ENCODE measurements at places on chromosomes 6 and 20.

DNA sequence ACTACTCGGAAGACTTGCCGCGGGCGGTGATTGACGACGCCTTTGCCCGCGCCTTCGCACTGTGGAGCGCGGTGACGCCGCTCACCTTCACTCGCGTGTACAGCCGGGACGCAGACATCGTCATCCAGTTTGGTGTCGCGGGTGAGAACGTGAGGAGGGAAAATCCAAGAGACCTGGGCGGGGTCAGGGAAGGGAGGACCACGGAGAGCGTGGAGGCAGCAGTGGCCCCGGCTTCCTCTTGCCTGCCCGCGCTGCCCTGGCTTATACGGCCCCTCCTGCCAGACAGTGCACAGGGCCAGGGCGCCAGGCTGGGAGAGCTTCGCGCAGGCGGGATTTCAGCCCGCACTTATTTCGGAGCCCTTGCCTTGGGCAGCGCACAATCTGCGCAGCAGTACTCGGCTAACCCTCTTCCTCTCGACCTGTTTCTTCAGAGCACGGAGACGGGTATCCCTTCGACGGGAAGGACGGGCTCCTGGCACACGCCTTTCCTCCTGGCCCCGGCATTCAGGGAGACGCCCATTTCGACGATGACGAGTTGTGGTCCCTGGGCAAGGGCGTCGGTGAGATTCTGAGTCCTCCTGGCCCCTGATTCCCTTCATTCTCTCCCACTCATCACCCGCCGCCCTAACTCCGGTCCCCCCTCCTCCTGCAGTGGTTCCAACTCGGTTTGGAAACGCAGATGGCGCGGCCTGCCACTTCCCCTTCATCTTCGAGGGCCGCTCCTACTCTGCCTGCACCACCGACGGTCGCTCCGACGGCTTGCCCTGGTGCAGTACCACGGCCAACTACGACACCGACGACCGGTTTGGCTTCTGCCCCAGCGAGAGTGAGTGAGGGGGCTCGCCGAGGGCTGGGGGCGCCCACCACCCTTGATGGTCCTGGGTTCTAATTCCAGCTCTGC, 2.0 kb downstream of the MMP9 start:
- no peak for DNase-seq

DNA sequence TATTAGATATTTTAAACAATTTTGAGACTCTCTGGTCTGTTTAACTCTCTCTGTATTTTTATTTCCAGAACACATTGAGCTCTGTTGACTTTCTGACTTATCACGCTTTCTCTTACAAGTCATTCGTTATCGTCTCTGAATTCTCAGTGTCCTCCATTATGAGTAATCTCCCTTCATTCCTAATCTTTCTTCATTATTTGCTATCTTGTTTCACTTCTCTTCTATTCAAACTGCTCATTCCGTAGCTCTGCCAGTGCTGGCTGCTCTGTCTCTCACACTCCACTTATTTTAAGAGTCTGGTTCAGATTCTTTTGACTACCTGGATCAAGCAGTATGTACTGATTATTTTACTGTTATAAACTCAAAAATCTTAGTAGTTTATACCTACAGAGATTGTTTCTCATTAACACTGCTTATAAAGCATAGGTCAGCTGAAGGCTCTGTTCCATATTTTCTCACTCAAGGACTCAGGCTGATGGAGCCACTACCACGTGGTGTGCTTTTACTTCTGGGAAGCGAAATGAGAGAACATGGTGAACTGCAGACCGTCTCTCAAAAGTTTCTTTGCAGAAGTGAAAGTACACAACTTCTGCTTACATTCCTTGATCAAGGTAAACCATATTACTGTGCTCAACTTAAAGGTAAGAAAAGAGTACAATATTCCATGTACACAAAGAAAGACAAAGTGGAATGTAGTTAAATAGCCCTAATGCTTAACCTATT, 485.2 kb downstream of the GRIK2 start:
- DNase-seq: no peak

- no peak for DNase-seq
These were observed 113.6 kb upstream of the CCDC28A start for GRCh38 chr6:138659998-138660397.

- DNase-seq: no peak
These were observed 70.3 kb downstream of the ATG5 start for GRCh38 chr6:106255306-106255705.

All from AG04449 (cell line).